ENCODE measurements at places on chromosomes 2 and 18. TPM values are rescaled to one million over a fixed set of nuclear protein-coding genes. Genes with fewer than 3 reads are reported as not detected.

TFCP2L1 gene
- 3.7 TPM for total RNA-seq

DNA sequence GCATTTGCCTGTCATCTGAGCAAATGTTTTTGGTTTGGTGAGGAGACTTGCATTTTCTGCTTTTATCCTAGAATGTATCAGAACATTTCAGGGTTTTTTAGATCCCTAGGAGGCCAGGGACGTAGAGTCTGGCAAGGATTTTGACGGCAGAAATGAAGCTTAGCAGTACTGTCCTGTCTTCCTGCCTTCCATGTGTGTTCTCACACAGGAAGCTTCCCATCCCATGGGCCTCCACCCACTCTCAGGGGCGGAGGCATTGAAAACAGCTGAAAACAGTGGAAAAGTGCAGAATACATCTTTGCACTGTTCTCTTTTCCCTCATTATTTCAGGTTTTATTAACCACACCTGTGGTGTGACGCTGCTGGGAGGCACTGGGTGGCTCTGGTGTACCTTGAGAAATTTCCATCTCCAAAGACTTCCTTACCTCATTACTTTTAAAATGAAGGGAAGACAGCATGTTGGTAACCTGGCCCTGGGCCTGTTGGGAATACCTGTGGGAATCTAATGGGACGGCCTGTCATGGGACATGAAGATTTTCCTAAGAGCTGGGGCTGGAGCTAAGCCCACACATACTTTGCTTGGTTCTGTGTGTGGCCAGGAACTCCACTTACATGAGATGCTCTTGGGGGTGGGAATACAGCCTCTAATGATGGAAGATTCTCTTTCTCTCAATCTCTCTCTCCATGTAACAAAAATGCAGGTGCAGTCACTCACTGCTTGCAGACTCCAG lies 20.5 kb downstream of the PCARE start:
- no peak for DNase-seq

GRCh38 chr2:150060341-150060740 lies 427.1 kb downstream of the RND3 start:
- DNase-seq, result no peak

DNA sequence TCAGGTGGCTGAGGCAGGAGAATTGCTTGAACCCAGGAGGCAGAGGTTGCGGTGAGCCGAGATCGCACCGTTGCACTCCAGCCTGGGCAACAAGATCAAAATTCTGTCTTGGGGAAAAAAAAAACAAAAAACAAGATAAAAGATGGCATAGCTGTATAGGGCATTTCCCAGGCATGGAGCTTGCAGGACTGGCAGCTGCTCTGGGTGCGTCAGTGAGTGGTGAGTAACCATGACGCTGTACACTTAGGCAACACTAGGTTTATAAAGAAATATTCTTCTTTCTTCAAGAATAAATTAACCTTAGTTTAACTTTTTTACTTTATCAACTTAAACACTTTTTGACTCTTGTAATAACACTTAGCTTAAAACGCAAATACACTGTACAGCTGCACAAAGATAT lies 15.4 kb downstream of the TGOLN2 start:
- no peak for DNase-seq

GRCh38 chr2:234355021-234355720 lies 141.7 kb downstream of the ARL4C start:
- no peak for DNase-seq

- DNase-seq, result no peak
Observed at GRCh38 chr18:41416044-41416443, 539.0 kb upstream of the PIK3C3 start.

UBE2E3 gene
- 75.1 TPM for total RNA-seq

GRCh38 chr18:67386032-67386431 lies 130.5 kb downstream of the DSEL start:
- no peak for DNase-seq

DNA sequence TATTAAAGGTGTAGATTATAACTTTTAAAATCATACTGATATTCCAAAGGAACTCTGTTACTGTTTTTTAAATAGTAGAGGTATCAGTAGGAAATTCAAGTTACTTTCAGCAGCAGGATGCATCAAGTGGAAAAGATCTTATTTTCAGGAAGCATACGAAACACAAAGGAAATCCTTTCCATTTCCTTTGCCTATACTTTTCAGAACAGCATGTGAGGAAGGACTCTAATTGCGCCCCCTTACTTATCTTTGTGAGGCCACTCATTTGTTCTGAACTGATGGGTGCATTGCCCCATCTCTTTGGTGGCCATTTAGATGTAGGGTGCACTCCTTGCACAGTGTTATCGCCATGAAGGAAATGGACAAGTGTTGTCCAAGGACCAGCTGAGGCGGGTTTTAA lies 145.3 kb downstream of the BABAM2 start:
- DNase-seq, result no peak

BOLL gene
- total RNA-seq, result not detected

CRYGD gene
- total RNA-seq, result 6.3 TPM

MAPK4 gene
- total RNA-seq, result 3.3 TPM

- DNase-seq, result no peak
Observed at GRCh38 chr2:158181171-158181570, 79.5 kb downstream of the UPP2 start.

DNA sequence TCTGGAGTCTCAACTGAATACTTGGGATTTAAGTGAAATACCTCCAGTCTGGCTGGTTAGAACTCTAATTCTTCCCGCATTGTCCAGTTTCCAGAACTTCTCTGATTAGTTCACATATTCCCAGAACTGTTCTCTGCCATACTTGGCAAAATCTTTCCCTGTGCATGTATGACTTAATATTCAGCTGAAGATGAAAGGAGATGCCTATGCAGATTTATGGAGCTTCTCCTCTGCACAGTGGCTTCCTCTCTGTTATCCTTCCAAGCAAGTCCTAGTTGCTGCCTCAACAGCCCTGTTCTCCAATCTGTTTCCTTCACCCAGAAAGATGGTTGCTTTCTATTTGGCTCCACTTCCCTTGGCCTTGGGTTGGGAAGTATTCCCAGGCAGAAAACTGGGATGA lies 155.4 kb upstream of the GATA6 start:
- no peak for DNase-seq

GRP gene
- total RNA-seq, result not detected

GRCh38 chr2:33529771-33530481 lies 53.5 kb downstream of the RASGRP3 start:
- no peak for DNase-seq

DNA sequence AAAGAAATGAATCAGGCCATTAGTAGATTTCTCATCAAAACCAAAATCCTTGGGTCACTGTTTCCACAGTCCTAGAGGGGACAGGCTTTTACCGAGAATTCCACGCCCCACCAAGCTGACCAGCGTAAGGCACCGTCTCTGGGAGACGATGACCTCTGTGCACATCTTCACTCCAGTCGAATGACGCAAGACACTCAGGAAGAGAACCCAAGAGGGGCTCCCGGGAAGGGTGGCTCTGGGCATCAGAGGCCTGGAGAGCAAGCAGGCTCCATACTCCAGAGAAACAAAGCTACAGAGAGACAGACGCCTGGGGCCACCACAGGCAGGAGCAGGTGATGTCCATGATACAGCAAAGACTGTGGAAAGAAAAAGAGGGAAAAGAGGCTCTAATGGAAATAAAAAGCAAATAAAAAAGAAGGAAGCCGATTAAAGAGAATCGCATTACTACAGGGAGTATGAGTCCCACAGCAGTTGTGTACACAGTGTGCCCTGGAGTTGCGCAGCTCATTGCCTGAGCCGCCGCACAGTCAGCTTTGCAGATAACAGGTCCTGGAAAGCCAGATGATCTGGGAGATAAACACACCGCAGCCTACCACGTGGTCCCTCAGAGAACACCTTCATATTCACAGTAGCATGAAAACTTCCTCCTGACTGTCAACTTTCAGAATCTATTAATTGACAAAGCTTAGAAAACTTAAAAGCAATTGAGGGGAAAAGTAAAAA lies 572.7 kb upstream of the SALL3 start:
- DNase-seq, result no peak

KIF5C gene
- 73.5 TPM for total RNA-seq

DNA sequence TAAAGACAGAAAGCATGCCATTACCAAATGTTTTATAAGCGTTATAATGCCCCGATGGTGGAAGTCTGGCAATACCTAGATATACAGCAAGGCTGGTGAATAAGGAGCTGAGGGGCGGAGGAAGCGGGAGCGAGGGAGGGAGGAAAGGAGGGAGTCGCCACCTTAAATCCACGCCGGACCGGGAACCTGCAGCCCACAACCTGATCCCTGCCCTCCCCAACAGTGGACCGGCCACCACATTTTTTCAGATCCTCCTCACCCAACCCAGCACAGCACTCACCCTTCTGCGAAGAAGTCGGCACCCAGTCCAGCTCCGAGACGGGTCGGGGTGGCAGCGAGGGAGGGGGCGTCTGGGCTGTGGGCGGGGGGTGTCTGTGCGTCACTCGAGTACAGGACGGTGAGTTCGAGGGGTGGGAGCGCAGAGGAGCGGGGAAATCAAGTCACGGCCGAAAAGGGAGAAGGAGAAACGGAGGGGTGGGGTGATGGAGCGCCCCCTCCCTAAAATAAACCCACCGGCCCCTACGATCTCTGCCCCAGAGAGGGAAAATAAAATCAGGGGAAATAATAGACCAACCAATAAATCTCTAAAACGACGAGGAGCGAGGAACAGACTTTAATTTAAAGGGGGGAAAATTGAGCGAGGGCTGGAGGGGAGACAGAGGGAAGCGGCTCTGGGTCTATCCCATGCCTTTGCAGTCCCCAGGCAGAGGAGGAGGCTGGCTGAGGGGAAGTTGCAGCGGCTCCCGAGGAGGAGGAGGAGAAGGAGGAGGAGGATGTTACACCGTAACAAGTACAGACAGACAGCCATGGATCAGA lies 96.5 kb upstream of the SERTAD2 start:
- DNase-seq, result peak; percentile 39
